ENCODE measurements at places on chromosomes 5 and 9.

- peak; percentile 63 for DNase-seq
Observed at GRCh38 chr5:73902327-73903051, 276.5 kb downstream of the ARHGEF28 start.

DNA sequence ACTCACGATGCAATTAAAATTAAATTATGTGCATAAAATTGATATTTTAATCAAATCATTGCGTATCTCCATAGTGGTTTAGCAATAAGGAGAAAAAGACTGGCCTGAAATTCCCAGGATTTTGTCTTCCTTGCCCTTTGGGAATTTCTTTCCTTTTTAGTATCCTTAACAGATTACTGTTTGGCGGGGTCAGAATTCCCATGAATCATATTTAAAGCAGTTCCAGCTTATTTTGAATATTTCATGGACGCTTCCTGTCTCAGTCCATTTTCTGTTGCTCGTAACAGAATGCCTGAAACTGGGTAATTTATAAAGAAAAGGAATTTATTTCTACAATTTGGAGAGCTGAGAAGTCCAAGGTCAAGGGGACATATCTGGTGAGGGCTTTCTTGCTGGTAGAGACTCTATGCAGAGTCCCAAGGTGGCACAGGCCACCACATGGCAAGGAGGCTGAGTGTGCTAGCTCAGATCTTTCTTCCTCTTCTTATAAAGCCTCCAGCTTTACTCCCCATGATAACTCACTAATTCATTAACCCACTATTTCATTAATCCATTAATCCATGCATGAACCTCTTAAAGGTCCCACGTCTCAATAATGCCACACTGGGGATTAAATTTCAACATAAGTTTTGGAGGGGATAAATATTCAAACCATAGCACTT lies 37.8 kb downstream of the CDH6 start:
- no peak for DNase-seq

DNA sequence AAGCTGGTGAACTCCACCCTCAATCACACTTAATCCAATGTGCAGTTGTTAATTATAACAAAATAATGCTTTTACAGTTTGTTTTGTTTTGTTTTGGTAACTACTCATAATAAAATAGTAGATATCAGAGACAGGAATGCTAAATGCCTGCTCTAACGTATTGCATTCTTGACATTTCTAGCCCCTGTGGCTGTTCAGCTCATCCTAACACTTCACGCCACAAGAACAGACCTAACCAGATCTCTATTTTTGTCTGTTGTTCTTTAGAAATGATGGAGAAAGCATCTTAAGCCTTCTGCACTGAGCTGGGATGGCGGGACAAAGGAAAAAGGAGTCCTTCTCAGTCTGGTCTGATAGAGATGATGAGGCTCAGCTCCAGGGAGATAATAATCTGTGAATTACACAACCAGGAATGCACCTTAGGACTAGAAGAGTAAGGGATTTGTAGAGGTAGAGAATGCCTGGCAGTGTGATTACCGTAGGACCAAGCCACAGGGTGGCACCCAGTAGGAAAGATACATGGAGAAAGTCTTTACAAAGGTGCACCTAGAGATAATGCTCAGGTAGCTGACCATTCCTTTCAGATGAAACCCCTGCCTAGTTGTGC lies 628.8 kb downstream of the PDE4D start:
- DNase-seq = no peak

DNA sequence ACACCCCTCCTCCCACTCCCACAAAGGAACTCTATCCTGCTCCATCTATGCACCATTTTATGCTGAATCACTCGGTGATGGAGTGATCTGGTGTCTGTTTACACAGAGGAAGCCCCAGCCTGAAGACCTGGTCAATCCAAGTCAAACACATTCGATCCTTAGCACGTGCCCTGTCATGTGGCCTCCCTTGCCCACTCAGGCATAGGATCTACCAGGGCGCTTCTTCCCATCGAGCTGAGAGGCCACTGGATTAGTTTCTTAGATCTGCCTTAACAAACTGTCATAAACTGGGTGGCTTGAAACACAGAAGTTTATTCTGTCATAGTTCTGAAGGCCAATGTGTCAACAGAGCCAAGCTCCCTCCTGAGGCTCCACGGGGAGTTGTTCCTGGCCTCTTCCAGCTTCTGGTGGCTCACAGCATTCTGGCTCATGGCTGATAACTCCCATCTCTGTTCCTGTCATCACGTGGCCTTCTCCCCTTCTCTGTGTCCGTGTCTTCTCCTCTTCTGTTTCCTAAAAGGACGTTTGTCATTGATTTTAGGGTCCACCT lies 34.2 kb downstream of the FOXI1 start:
- no peak for DNase-seq

- no peak for DNase-seq
Observed at GRCh38 chr9:112198646-112199045, 23.5 kb upstream of the SUSD1 start.

DNA sequence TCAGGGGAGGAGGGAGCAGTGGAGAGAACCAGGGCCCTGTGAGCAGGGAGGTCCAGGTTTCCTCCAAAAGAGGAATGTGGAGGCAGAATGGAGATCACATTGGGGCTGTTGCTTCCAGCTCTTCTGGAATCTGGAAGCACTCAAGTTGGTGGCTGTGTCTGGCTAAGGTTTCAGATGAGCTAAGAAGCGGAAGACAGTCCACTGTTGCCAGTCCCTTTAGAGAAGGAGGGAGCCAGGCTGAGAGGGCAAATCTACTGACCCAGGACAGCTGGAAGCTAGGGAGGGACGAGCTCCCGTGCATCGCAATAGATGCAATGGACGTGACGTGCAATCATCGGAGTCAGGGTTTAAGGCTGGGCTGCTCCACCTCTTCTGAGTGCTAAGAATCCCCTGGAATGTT lies 71.2 kb downstream of the TENT4A start:
- no peak for DNase-seq

DNA sequence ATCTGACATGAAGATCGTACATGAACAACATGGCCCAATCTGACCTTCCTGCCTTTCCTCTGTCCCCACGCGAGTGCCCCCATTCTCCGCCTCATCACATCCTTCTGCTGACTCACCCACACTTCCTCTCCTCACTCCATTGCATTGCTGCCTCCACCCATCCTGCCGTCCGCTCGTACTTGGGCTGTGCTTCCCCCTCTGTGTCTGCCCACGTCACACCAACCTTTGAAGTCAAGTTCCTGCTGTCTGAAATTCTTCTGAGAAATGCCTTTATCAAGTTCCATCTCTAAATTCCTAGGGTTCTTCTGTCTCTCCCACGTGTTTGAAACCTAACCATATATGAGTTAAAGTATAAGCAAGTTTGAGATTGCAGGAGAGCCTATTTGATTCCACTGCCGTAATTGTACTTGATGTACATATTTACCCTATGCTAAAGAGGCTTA lies 18.0 kb upstream of the STARD4 start:
- DNase-seq = peak; percentile 61

- no peak for DNase-seq
Observed at GRCh38 chr9:15374310-15374709, 48.4 kb upstream of the SNAPC3 start.

DNA sequence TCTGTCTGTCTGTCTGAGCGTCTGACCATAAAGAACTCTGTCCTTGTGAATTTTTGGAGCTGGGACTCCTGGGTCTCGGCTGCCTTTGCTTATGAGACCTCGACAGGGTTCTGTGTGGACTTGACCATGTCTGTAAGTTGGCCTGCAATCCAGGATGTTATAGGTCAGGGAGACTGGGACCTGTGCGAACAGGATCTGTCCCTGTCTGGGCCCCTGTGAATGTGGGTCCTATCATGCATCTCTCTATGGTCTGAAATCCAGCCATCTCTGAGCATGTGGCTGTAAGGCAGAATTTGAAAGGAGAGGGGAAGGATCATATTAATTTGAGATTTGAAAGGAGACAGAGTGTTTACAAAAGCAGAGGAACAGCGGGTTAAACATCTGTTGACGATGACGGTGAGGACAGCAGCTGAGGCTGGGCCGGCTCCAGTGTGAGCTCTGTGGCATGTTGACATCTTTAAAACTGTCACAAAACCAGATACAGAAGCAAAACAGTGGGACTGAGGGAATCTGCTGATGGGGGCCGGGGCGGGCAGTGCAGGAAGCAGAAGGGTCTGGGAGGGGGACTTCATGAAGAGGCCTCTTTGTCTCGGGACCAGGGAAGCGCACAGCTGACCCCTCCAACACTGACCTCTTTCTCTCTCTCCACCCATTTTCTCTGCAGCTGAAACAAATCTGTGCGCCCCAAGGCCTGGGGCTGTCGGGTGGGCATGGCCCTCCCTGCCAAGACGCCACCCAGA lies 19.1 kb upstream of the MVB12B start:
- no peak for DNase-seq

- no peak for DNase-seq
Observed at GRCh38 chr5:109030360-109031143, 282.9 kb downstream of the FER start.

GRCh38 chr9:38178237-38178636 lies 109.2 kb upstream of the SHB start:
- DNase-seq = peak; percentile 24

GRCh38 chr5:106833517-106833916 lies 837.2 kb downstream of the EFNA5 start:
- no peak for DNase-seq

All from HCT116 (cell line).